ENCODE measurements at places on chromosomes 6 and 20.

DNA sequence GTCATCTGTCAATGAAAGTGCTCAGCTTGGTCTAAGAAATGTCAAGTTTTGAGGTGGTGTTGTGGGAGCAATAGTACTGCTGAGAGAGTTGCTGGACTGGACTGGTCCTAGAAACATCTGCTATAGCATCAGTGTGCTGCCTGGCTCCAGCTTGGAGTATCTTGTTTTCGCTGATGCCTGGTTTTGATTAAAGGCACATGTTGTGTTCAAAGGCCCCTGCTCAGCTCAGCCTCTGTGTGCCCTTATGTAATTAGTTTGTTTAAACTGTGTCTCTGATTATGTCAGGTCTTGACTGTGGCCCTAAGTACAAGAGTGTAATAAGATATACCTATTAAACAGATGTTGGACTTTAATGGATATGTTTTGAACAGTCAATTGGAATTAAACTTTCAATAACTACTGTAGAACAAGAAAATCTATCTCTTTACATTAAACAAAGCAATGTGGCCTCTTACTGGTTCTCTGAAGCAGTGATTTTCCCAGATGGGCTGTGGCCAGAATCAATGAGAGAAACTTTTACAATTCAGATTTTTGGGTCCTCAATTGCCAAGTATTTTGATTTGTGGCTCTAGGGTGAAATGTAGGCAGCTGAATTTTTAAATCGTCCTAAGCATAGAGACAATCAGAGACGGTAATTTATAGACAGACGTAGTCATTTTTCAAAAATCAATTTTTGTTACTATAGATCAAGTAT, 668.2 kb downstream of the DHX35 start:
- no peak for DNase-seq

- no peak for DNase-seq
Measured at GRCh38 chr6:105045526-105045925, 88.6 kb downstream of the LIN28B start.

DNA sequence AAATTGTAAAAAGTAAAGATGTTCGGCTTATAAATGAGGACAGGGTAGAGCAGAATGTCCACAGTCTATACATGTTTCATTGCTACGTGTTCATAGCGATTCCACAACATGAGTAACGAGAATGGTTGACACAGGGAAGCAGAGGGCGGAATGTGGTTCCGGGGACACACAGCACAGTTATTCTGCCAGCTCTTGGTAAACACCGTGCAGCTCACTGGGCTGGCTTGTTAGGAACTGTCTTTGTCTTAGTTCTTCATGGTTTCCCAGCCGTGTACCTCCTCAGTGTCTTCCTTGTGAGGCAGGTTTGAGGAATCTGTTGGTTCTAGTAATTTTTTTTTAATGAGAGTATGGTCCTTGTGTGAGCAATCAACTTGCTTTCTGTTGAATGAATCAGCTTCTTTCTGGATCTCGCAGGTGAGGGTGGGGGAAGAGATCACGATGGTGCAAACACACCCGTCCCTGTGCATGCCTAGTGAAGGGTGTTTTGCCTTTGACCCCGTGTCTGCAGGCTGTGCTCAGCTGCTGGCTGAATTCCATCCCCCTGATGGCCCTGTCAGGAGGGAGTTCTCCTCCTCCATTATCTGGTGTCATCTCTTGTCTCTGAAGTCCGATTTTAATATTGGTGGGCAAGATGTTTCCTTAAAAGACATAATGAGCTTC, 168.2 kb downstream of the SMOC2 start:
- DNase-seq, result no peak

DNA sequence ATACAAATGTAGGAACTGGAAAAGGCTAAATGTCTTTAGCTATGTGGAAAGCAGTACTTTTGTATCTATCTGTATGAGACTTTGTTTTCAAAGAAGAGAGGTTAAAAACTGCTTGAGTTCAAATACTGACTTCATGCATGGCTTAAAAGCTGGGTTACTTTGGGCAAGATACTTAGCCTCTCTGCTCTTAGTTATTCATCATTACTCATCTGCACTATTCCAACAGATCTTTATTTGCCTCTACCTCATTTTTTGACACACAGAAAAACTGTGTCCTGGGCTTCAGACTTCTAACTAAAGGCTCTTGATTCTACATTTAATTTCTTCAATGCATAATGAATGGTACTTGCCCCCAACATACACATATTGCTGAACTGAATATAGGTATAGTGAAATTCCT, 114.8 kb downstream of the DST start:
- DNase-seq, result no peak

GRCh38 chr6:17542243-17542642, 57.9 kb upstream of the FAM8A1 start:
- no peak for DNase-seq

DNA sequence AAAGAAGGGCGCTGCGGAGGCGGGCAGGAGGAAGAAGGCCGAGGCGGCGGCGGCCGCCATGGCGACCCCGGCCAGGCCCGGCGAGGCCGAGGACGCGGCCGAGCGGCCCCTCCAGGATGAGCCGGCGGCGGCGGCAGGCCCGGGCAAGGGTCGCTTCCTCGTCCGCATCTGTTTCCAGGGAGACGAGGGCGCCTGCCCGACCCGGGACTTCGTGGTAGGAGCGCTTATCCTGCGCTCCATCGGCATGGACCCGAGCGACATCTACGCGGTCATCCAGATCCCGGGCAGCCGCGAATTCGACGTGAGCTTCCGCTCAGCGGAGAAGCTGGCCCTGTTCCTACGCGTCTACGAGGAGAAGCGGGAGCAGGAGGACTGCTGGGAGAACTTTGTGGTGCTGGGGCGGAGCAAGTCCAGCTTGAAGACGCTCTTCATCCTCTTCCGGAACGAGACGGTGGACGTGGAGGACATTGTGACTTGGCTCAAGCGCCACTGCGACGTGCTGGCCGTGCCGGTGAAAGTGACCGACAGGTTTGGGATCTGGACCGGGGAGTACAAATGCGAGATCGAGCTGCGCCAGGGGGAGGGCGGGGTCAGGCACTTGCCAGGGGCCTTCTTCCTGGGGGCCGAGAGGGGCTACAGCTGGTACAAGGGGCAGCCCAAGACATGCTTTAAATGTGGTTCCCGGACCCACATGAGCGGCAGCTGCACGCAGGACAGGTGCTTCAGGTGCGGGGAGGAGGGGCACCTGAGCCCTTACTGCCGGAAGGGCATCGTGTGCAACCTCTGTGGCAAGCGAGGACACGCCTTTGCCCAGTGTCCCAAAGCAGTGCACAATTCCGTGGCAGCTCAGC, 780 bp downstream of the ZCCHC3 start:
- DNase-seq, result peak; percentile 76

- DNase-seq, result no peak
Measured at GRCh38 chr20:32650401-32650944, 23.3 kb downstream of the C20orf203 start.

- DNase-seq, result peak; percentile 84
Measured at GRCh38 chr6:125314009-125314581, 12.3 kb upstream of the HDDC2 start.

DNA sequence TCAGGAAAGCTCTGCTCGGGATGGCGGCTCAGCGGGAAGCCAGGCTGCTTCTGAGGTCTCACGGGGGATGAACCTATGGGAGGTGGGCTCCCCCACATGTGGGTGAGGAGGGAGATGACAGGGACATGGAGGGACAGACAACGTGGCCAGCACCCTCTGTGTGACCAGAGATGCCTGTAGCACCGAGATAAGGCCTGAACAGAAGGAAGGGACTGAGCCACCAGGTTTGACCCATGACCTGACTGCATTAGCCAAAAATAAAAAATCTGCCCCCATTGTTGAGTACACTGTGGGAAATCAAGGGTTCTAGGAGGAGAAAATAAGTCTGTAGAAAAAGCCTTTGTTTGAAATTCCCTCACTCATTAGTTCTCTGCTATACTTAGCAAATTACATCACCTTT, 105.7 kb downstream of the RNASET2 start:
- no peak for DNase-seq

DNA sequence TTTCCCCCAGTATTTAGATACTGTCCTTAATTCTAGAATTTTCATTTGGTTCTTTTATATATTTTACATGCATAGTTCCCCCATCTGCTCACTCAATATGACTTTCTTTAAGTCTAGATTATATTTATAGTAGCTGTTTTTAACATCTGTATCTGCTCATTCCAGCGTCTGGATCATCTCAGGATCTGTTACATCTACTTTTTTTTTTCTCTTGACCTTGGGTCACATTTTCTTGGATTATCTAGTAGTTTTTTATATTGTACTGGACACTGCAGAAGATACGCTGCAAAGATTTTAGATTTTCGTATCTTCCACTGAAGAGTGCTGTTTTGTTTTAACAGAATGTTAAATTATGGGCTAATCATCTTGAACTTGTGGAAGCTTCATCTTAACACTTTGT, 20.7 kb downstream of the RAB22A start:
- no peak for DNase-seq

- no peak for DNase-seq
Measured at GRCh38 chr6:37340639-37340943, 13.2 kb upstream of the RNF8 start.

GRCh38 chr20:45283551-45284057, 23.0 kb upstream of the RBPJL start:
- no peak for DNase-seq

GRCh38 chr20:16671753-16672152, 58.1 kb upstream of the SNRPB2 start:
- DNase-seq, result no peak

- peak; percentile 22 for DNase-seq
Measured at GRCh38 chr6:91476000-91476399, 889.1 kb upstream of the MAP3K7 start.

DNA sequence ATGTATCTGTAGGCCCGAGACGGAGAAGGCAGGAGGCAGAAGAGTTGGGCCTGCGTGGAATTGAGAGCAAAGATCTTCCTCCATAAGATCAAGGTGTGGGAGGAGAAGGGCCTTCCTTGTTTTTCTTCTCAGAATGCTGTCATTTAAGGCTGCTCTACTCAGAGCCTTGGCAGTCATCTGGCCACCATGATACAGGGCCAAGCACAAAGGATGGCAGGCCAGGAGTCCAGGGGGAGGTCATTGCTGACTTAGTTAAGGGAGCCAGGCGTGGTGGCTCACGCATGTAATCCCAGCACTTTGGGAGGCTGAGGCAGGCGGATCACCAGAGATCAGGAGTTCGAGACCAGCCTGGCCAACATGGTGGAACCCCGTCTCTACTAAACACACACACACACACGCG, 137.1 kb downstream of the BMP7 start:
- no peak for DNase-seq

- no peak for DNase-seq
Measured at GRCh38 chr6:90237350-90237990, 59.2 kb downstream of the BACH2 start.

- no peak for DNase-seq
Measured at GRCh38 chr6:145815309-145816274, 997 bp upstream of the FBXO30 start.

GRCh38 chr6:105786449-105786848, 299.7 kb upstream of the PRDM1 start:
- no peak for DNase-seq

DNA sequence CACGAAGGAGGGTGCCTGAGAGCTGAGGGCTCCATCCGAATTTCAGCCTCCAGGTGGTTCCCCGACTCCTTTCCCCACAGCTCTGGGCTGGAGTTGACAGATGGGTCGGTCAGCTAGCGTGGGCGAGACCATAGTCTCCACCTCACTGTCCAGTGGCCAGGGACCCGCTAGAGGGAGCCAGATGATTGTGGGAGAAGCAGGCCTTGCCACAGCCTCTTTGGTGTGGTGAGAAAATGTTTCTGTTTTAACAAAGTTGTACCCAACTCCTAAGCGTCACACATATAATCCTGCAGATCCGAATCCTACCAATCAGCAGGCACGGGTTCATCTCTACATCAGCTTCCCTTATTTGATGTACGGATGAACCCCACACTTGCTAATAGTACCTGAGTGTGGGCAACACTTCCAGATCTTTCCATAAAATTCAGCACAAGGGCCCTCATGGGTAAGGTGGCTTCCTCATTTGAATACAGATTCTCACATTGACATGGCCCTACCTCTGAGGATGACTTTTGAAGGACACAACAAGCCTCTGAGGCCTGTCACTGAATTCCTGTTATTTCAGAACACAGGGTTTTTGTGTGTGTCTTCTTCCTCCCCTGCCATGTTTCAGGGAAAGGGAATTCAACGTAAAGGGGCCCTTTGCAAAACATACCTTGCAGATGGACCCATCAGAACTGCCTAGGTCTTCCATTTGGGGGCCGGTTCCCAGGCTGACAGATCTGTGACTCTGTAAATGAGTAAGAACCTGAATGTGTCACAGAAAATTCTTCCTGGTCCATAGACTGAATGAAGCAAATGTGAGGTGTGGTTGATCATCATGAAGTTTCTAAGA, 103.2 kb upstream of the DUSP22 start:
- DNase-seq, result peak; percentile 84

- DNase-seq, result no peak
Measured at GRCh38 chr20:48718786-48719578, 108.8 kb downstream of the PREX1 start.

- no peak for DNase-seq
Measured at GRCh38 chr6:136920671-136921380, 1.3 kb upstream of the SLC35D3 start.

GRCh38 chr6:2216794-2217383, 28.5 kb downstream of the GMDS start:
- DNase-seq, result no peak

- peak; percentile 47 for DNase-seq
Measured at GRCh38 chr6:158666628-158667359, 16.9 kb downstream of the SYTL3 start.

DNA sequence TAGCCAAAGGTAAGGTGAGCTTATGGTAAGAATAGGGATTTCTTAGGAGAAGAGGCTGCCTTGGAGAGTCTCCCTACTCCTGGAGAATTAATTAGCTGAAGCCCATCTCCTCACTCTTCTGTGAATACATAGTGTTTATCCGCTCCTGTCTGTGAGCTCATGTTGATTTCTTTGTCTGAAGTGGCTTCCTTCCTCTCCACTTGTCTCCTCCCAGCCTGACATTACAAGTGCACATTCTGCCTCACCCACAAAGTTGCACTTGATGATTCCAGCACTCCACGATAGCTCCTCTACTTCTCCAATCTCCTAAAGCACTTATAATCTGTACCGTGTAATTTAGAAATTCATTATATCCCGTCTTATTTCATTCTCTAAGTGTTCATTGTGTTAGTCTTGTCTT, 287.2 kb downstream of the QKI start:
- peak; percentile 41 for DNase-seq

GRCh38 chr20:15475483-15475882, 1097.8 kb downstream of the KIF16B start:
- peak; percentile 19 for DNase-seq

DNA sequence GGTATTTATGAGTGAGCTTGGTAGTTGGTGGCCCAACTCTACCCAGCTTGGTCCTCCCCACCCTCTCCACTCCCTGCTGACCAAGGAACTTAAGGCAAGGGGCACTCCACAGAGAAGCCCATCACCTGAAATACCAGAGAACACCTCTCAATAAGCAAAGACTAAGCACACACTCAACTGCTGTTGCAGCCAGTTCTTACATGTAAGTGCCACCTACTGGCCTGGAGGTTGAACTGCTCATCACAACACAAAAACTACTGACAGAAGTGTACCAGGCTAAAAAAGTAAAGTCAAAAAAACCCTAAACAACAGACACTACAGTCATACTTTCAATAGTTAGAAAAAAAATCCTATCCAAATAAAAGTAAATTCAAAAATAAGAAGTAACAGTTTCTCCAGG, 146.2 kb downstream of the FAM83B start:
- no peak for DNase-seq

Measured in Ammon's horn (tissue), 1 donor.